ENCODE measurements at places on chromosomes 2 and 18.

- no peak for DNase-seq
These were observed 135.7 kb upstream of the NFATC1 start for GRCh38 chr18:79260023-79260422.

DNA sequence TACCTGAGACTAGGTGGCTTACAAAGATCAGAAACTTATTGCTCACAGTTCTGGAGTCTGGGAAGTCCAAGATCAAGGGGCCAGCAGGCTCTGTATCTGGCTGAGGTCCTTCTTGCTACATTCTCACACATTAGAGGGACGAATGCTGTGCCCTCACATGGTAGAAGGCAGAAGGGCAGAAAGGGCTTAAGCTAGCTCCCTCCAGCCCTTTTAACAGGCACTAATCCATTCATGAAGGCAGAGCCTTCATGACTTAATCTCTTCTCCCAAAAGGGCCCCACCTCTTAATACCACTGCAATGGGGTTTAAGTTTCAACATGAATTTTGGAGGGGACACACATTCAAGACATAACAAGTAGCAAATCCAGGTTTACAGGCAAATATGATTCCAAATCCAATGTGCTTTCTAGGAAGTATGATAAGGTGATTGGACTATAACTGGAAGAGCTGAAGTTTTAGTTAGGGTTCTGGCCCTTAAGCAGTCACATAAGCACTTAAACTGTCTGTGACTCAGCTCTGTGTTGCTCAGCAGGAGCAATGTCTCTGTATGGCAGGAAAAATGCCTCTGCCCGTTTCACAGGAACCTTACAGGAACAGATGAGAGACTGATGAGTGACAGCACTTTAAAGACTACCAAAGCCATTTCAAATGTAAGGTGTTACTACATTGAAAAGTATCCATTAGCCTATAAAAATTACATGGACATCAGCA is 119.6 kb upstream of the PTPRM start:
- no peak for DNase-seq

GRCh38 chr2:66840321-66841002 is 405.5 kb downstream of the MEIS1 start:
- peak; percentile 86 for DNase-seq

DNA sequence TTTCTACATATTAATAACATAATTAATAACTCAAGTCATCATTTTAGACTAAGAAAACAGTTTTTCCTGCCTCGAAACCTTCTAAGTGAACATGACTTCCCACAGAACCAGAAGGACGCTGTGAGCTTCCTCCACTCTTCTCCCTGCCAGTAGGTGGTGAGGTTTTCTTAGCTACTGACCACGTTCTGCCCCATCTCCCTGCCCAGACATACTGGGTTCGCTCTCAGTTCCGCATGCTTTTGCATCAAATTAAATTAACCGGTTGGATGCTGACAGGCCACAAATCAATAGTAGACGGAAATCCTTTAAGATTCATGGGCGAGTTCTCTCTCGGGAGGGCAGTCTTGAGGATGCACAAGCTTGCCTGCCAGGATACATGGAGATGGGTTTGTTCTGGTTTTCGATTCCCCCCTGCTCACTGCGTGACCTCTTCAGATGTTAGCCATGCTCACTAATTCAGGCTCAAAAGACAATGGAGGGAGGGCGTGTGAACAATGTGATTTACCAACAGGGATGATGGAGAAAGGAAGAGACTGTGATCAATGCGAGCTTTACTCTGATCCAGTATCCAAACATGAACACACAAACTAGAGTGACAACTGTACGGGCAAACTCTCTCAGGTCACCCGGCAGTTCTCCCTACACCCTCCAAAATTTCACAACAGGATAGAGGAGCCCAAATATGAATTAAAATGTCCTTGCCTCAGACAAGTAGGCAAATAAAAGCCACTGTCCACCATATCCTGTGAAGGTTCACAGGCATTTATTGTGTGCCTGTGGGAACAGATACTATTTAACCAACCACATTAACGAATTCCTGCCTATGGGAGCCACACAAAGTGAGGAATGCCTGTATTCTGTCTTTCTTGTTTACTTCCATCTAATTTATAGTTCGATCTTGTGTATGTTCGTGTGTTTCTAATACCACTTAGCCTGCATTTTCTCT is 375.7 kb downstream of the EIPR1 start:
- DNase-seq, result peak; percentile 0

DNA sequence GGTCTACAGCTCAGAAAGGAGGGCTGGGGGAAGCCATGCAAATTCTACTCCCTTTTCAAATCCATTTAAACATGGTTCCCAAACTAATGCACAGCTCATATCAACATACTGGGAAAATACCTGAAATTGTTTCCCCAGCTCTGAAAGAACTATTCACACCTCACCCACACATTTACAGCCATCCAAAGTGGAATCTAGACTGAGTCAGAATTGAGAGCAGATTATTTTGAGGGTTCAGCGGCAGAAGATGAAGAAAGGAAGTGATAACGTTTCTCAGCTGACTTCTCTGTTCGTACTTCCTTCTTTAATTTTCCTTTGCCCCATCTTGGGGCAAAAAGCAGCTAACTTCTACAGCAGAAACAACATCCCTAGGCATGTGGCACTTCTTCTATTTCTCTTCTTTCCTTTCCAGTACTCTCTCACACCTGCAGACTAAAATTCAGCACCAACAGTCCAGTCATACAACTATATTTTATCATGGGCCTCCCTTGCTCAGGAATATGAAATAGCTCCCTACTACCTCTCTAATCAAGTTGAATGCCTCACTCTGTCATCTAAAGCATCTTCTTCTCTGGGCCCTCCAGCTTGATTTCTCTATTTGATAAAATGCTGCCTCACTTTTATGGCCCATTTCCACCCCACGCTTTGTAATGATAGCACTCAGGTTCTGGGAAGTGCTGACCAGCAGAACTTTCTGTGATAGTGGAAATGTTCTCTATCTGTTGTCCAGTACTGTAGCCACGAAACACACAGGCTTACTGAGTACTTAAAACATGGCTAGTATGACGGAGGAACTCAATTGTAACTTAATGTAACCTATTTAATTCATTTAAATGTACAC is 35.9 kb downstream of the ARHGAP25 start:
- DNase-seq, result no peak

GRCh38 chr2:169415233-169415748 is 53.0 kb upstream of the LRP2 start:
- DNase-seq, result no peak

GRCh38 chr18:41731884-41732283 is 223.2 kb upstream of the PIK3C3 start:
- peak; percentile 27 for DNase-seq

DNA sequence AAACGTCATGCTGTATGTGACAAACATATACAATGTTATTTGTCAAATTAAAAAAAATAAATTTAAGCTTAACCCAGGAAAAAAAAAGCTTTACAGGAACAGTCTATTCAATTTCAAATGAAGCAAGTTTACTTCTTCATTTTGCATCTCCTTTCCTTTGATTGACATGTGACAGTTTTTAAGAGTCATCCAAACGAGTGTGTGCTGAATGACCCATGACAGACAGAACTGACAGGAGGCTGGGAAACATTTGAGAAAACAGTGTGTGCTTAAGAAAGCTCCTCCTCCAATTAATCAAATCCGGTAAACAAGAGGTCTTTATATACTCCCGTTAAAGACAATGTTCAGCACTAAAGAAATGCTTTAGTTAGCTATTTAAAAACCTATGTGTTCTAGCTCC is 177.7 kb downstream of the SRBD1 start:
- no peak for DNase-seq

GRCh38 chr2:172562298-172562697 is 6.4 kb downstream of the PDK1 start:
- no peak for DNase-seq

DNA sequence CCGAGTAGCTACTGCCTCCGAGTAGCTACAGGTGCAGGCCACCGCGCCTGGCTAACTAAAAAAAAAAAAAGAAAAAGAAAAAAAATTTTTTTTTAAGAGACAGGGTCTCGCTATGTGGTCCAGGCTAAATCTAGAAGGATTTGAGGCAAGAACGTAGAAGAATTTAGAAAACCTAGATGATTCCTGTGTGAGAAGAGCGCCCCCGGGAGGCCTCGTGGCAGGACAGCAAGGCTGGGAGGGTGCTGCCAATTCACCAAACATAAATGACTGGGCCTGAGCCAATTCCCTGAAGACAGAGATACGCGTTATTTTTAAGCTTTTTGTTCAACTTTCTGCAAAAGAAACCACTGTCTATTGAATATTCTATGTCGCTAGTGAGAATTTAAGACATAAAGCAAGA is 90.1 kb upstream of the TGFA start:
- peak; percentile 13 for DNase-seq

- peak; percentile 72 for DNase-seq
These were observed 10.9 kb upstream of the CDH20 start for GRCh38 chr18:61322265-61322873.

DNA sequence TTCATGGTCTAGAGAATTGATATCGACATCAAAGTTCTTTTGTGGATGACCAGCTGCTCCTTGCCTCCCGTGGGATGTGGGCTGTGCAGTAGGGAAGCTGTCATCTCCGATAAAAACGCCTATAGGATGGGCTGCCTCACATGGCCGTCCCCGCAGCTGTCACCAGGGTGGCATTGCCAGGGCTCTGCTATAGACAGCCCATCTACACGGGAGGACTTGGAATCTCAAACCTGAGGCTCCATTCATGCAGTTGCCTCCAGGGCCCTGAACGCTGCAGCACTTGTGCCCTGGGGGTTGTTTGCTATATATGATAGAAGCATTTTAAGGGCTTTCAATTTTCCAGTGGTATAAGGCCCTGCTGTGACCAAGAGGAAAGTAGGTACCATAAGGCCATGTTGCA is 183.1 kb downstream of the MYCN start:
- DNase-seq, result no peak

DNA sequence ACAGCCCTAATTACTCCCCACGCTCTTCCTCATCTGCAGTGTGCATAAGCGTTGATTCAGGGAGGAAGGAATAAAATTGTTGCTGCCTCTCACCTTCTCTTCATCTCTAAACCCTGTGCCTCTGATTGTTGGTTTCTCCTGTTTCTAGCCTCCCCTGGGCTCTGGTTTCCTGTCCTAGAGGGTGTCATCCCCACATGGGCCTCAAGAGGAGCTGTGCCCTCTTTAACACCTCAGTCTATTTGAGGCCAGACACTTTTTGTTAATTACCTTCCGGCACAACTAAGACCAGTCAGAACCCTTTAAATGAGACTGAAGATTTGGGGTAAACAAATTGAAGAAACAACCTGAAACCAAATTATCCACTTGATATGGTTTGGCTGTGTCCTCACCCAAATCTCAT is 9.7 kb downstream of the CTAGE1 start:
- no peak for DNase-seq

DNA sequence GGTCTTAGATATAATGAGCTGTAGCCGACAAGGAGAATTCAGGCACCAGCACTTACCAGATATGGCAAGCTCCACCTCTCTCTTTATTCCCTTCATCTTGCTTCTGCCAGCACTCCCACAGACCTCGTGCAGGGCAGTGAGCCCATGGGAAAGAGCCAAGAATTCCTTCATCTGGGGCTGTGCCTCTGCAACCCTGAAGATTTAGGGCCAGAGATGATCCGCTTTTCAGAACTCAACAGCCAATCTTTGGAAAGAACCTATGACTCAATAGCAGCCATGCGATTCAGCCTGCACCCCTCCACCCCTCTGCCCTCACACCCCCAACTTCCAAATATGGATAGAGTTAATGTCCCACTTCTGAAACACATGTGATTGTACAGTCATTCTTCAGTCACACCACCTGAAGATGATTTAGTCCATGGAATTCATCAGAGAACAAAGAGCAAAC is 533.7 kb upstream of the TNP1 start:
- peak; percentile 87 for DNase-seq

DNA sequence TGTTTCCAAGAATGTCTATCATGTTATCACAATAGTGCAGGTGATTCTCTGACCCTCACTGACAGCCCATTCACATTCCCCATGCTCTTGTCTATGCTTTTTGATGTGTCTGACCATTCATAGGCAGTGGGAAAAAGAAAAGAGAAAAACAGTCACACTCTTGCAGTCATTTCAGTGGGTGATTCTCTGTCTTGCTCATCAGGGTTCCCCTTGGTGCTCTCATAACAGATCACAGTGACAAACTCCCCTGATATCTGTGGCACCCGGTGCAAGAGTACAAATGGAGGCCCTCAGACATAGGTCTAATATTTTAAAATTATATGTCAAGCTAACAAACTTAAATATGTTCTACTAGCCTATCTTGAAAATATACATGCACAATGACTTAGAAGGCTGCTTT is 72.7 kb upstream of the PPP1CB start:
- DNase-seq, result no peak

DNA sequence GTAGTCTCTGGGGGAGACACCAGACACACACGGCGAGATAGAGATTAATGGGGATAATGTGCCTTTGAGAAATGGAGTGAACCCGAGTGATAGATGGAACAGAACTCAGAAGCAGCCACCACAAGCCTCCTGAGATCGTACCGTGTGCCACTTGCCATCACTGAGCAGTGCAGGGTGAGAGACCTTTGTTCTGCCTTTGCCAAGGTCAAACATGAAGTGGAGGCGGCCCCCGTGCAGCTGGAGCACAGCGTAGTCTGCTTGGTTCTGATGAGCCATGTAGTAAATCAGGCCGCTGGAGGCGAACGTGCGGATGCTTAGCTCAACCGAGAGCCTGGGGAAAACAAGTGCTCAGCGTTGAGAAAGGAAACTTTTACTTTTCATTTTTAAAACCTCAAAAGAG is 167.0 kb downstream of the LAMA1 start:
- DNase-seq, result no peak

DNA sequence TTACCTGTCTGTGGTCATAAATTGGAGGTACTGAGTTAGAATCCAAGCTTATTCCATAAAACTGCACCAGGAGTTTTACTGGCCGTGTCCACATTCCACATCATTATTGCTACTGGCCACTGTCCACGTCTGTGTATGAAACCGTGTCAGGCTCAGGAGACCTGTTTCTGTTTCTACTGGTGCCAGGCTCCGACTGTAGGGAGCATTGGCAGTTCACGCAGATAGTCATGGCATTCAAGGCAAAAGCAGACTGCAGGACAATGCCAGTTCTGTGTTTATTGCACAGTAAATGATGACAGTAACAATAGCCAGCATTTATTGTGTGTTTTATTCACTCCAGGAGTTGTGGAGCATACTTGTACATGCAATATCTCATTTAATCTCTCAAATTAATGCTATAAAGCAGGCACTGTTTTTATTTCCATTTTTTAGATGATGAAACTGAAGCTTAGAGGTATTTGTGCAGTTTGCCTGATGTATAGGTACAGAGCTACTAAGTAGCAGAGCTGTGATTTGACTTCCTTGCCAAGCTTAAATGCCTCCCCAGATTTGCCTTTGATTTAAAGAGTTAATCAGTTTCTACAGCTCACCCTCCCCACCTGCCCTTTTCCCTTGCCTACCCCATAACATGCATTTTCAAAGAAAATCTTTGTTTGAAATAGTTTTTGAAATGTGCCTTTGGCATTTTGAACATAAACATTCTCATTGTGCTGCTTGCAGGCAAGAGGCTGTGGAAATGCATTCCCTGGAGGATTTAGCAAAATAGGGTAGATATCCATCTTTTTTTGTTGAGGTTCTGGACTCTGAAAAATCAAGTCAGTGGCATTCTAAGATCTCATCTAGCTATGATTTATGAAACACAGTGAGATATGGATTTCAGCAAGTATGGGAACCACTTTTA is 55.5 kb downstream of the MAP4K4 start:
- peak; percentile 46 for DNase-seq

Data from cardiac fibroblast (primary cell).